ENCODE measurements at places on chromosomes 2 and 18.

DNA sequence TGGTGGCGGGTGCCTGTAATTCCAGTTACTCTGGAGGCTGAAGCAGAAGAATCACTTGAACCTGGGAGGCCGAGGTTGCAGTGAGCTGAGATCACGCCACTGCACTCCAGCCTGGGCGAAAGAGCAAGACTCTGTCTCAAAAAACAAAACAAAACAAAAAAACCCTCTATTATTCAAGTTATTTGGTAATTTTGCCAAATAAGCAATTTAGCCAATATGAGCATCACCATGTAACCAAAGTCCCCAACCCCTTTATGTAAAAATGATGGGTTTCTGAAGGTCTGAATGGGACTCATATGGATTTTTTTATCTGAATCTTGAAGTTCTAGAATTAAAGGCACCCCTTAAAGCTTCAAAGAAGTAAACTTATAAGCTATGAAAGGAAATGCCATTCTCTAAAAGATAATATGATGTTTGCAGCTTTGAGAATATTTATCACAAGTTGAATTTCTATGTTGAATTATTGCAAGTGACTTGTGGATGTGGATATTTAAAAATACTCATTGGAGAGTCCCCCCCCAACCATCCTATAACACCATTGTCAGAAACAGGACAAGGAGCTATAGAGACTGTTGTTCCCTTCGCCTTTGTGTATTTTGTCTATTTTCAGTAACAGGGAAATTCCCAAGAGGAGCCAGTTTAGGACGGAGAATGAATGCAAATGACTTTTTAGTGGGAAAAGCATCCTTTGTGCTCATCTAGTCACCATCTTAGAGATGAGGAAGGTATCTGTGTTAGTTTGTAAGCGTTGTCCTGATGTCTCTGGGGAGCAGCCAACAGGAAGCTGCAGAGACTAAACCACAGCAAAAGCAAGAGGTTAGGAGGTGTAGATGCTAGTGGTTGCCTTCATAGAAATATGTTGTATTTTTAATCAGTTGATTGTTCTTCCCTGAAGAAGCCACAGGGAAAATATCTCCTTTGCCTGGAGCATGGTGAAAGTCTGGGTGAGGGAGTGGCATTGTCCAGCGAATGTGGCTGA is 68.3 kb downstream of the TET3 start:
- DNase-seq: no peak

GRCh38 chr2:119520696-119521432 is 3.4 kb downstream of the SCTR start:
- no peak for DNase-seq

DNA sequence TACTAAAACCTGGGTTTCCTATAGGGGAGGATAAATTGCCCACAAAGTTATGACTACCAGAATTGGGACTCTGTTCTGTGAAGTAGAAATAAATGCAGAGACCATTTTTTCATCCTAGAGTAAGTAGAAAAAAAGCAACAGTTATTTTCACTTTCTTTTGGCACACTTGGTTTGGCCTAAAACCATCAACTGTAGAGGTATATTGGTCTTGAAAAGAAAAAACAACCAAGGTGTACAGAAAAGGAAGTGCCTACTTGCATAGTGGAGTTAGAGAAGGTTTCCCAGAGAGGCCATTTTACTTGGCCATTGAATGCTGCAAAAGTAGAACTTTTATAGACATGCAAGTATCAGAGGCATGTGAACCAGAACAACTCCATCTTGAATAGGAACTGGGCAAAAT is 89.4 kb upstream of the TACR1 start:
- DNase-seq: no peak

DNA sequence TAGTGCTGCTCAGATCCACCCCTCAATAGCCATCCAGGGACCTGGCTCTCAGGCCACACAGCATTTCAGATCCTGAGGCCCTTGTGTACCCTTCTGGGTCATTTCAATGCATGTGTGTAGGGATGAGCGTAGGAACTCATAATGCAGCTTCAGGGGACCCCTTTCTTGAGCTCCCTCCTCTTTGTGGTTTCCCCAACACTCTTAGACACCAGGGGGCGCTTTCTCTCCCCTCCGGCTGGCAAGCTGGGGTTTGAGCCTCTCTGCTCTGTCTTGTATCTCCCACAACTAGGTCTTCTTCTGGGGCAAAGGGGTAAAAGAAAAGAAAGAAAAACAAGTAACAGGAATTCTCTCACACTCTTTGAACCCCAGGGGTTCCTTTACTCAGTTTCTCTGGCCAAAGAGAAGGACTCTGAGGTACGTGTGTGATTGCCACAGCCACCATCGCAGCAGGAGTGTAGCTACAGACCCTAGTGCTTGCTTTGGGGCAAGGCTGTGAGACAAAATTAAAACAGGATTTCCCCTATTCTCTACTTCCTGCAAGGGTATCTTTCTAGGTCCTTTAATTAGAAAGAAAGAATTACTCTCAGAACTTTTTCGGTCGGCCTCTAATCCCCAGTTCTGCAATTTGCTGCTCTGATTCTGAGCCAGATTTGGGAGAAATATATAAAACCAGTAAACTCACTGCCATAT is 38.0 kb downstream of the CABYR start:
- peak; percentile 28 for DNase-seq

DNA sequence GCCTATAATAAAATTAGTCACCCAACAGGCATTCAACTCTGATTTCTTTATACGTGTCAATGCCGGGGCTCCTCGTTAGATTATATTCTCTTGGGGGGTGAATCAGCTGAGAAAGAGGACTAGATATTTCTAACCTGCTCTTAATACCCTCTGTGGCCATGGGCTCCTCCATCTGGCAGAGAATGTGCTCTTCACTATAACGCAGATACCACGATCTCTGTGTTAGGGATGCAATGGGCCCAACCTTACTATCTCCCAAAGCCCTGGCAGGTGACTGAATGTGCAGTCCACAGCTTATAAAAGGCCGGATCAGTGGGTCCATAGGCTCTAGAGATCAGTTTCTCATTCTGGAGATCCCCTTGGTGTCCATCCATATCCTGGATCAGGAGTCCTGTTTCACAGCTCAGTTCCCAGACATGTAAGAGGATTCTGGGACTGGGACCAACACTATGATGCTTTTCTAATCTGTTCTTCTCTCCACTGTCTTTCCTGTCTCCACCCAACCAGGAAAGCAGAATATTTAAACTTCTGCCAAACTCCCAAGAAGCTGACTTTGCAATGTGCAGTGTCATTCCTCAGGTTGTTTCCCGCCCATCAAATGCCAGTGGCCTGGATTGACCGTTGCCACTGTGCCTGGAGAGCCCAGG is 71.4 kb upstream of the CELF4 start:
- DNase-seq: no peak

GRCh38 chr2:206708286-206708685 is 9.9 kb downstream of the DYTN start:
- DNase-seq: no peak

- DNase-seq: no peak
Measured at GRCh38 chr2:43000242-43001054, 208.1 kb upstream of the HAAO start.

- DNase-seq: no peak
Measured at GRCh38 chr2:121565389-121566250, 34.9 kb downstream of the RNU4ATAC start.

DNA sequence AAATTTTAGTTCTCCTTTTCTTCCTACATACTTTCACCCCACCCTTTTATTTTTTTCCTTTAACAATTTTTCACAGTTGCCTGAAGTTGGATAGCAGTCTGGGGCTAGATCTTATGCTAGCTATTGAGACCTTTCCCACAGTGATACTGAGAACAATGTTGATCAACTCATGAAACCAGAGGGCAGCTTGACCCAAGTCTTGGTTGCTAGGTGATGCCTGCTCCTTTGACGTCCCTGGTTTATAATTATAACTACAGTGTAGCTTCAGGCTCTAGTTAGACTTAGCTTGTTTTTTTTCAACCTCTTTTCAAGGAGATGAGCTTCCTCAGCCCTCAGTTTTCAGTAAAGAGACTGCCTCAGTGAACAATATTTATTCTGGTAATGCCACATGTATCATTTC is 648.5 kb downstream of the IRS1 start:
- no peak for DNase-seq

GRCh38 chr2:109368798-109369197 is 239.8 kb downstream of the SH3RF3 start:
- no peak for DNase-seq

- DNase-seq: no peak
Measured at GRCh38 chr2:165868211-165868610, 74.2 kb upstream of the GALNT3 start.

DNA sequence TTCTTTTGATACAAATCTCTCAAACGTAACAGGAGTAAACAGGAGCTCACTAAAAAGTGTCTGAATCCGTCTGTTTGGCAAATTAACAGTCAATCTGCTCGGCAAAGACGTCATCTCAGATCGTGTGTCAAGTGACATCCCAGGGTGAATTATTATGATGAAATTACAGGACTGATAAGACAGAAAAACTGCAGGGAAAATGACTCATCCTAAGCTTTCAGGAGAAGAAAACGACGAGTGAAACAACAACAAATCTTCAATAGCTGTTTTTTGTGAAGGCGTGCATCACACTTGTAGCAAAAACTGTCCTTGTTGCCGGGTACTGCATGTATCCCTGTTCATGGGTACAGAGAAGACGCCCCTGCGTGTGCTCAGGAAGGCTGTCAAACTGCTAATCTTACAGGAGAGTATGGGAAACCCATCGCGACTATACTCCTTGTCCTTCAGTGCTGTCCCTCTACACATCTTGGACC is 24.9 kb downstream of the EPB41L3 start:
- no peak for DNase-seq

All from LoVo (cell line).